ENCODE measurements at places on chromosomes 11 and 22.

- peak; percentile 99 for DNase-seq
Measured at GRCh38 chr11:126857860-126858808, 142.4 kb downstream of the KIRREL3 start.

DNA sequence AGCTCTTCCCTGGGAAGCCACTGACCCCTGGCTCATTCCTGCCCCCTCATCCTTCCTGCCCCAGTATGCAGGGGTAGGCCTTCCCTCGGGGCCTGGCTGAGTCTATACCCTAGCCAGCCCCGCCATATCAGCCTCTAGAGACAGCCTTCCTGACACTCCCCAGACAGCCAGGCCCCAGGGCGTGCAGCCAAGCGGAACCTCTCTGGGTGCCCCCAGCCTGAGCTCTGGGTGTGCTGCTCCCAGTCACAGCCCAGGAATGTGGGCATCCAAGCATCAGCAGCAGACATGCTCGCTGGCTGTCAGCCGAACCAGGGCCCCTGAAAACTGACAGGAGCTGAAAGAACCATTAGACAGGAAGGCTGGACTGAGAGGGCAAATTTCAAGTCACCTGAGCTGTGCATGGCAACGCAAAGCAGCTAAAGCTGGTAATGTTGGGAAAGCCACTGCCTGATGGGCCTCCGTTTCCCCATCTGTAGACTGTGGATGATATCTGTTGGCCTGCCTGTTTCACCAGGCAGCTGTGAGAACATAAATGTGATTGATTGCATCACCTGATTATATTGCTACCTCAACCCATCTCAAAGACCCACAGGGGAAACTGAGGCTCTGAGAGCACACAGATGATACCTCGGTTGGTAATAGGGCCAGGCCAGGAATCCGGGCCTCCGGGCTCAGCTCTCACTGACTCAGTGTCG lies 93.2 kb downstream of the LRRC32 start:
- DNase-seq: no peak

DNA sequence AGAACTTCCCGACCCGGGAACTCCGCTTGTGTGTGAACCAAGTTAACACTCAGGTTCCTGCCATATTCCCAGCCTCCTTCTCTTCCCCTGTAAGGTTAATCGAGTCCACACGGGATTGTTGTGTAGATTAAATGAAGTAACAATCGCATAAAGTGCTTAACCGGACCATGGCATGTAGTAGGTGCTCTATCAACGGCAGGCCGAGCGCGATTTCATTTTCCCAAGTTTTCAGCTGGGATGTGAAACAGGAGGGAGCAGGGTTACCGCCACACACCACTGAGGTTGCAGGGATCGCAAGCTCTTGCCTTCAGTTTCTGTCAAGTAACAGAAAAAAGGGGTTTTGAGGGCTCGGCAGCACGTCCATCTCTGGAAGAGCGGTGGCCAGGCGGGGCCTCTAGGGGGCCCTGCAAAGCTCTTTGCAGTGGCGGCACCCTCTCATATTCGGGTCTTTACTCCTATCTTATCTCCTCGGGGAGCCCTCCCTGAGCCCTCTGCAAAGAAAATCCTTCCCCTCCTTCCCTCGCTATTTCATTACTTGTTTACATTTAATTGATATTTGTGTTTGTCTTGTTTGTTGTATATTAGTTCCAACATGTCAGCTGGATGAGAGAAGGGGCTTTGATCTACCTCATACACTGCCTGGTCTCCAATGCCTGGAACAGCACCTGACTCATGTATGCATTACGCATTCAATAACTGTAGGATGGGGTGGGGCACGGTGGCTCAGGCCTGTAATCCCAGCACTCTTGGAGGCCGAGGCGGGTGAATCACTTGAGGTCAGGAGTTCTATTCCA lies 816 bp upstream of the PLEKHA7 start:
- DNase-seq: peak; percentile 10

- no peak for DNase-seq
Measured at GRCh38 chr11:76672431-76673175, 2.1 kb upstream of the LRRC32 start.

- DNase-seq: no peak
Measured at GRCh38 chr22:36999463-36999862, 19.8 kb downstream of the TST start.

DNA sequence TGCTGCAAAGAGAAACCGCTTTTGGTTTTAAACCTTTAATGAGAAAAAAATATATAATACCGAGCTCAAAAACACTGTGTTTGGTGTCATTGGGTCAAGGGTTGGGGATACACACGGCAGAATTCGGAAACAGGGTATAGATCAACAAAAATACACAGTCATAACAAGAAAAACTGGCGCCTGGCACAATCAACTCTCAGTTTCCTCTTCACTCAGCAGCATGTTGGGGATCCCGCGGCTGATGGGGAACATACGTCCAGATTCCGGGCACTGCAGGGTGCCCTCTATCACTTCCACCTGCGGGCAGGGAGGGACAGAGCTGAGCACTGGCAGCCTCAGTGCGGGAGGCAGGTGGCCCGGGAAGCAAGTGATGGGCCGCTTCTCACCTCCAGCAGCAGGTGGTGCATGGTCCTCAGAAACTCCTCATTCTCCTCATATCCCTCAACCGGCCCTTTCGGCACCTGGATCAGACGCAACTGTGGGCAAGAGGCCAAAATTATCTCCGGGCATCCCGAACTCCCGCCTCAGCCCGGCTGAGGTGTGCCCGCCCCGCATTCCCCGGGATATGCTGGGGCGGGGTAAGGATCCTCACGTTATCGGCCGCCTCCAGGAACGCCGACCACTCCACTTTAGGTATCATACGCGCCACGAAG lies 561 bp downstream of the TRMT112 start:
- peak; percentile 40 for DNase-seq

- DNase-seq: no peak
Measured at GRCh38 chr22:27381960-27382742, 419.4 kb downstream of the MN1 start.

DNA sequence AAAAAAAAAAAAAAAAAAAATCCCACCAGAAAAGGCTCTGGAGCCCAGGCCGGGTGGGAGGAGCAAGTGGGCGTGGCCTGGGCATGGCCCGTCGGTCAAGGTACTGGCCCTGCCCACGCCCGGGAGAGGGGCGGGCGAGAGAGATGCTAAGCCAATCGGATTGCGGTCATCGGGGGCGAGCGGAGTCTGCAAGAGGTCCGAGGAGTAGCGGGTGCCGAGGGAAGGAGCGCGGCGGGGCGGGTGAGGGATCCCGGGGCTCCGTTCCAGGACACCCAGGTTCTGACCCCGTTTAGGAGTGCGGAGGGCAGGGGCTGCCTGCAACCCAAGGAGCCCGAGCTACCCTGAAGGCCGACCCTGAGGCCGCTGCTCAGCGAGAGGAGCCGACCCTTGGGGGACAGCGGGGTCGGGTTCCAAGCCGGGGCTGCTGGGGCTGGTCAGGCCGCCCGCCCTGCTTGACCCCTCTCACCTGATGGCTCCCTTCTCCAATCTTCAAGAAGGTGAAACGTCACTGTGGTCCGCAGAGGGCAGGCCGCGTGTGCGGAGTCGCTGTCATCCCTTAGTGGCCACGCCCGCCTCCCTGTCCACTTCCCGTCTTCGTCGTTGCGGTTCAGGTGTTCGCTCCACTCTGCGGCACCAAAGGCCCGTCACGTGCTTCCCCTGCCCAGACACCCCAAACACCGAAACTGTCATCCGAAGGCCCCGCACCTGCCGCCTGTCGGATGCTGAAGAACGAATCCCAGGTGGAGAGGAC lies 11.1 kb upstream of the TAB1 start:
- DNase-seq: no peak

DNA sequence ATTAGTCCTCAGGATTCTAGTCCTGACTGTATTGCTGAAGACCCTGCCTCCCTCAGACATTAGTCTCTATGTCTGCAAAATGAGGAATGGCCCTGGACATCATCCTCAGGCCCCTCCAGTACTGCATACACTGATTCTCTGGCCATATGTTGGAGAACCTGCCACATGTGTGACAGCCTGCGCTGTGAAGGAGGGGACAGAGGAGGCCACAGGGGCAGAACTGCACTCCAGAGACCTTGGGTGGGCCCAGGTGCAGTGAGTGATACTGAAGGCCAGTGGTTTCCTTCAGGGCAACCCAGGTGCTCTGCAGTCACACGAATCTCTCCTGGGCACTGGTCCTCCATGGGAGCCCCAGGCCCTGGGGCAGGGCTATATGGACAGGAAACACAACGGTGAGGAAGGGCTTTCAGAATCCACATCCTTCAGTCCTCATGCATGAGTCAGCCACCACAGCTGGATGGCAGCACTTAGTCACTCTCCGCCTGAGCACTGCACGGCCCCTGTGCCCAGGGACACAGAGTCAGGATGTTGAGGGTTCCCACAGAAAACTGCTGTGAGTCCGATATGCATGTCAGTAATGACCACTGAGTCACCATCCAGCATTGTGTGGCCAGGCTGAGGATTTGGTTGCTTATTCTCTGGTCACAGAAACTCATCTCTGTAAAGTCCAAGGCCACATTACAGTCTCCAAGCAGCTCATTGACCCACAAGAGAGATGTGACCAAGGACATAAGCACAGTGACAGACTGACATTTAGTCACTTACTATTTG lies 39.7 kb downstream of the ME3 start:
- DNase-seq: no peak

DNA sequence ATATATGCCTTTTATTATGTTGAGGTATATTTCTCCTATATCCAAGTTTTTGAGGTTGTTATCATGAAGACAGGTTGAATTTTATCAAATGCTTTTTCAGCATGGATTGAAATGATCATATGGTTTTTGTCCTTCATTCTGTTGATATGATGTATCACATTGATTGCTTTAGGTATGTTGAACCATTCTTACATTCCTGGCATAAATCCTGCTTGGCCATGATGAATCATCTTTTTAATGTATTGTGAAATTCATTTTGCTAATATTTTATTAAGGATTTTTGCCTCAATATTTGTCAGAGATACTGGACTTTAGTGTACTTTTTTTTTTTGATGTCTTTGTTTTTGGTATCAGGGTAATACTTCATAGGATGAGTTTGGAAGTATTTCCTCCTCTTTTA lies 283.8 kb upstream of the C11orf87 start:
- DNase-seq: no peak

- DNase-seq: no peak
Measured at GRCh38 chr22:22030493-22031182, 48.1 kb upstream of the TOP3B start.

GRCh38 chr22:35177811-35178210 lies 79.5 kb upstream of the HMGXB4 start:
- DNase-seq: no peak

- DNase-seq: no peak
Measured at GRCh38 chr11:109133159-109133558, 288.8 kb upstream of the C11orf87 start.

DNA sequence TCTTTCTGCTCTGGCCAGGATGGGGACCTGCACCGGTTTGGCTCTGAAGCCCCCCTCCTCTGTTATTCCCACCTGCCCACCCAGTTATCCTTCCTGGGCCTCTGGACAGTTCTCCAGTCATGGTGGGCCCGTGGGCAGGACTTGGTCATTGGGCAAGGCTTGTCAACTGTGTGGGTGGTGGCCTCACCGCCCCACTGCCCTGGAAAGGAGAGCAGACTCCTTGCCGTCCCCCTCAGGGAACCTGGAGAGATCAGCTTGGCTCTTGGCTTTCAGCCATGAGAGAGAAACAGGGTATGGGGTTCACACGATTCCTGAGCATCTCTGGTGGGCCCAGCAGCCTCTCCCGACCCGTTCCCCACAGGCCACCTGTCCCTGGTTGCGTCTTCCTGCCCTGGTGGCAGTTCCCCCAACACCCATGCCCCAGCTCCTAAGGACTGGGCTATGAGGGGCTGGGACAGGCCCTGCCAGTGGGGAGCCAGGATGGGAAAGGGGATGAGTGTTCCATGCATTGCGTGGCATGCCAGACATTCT lies 92.3 kb downstream of the MORC2 start:
- DNase-seq: no peak
